ENCODE measurements at places on chromosomes 5 and 9. TPM values are rescaled to one million over a fixed set of nuclear protein-coding genes. Genes with fewer than 3 reads are reported as not detected.

Gene TAF11L10
- total RNA-seq = not detected

Gene RAB24
- 13.5 TPM for total RNA-seq

Gene MEF2C
- 13.0 TPM for total RNA-seq

Gene CCDC69
- total RNA-seq = 4.3 TPM

Gene SPATA31D4
- not detected for total RNA-seq

Gene RALGPS1
- total RNA-seq = 7.6 TPM

DNA sequence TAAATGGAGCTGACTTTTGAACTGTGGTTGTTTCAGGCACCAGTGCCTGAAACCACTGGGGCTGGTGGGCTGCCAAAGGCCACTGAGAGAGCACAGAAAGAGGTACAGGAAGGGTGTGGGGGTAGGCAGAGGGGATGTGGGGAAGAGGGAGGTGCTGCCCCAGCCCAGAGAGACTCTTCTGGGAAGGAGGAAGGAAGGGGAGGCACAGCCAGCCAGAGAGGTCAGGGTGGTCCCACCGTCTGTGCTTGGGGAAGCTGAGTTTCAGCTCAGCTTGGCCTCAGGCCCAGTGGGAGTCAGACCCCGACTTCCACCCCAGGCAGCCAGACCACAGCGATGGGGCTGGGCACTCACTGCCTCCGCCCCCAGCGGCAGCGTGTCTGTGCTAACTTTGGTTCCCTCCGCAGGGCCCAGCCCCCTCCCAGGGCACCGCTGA, 8.6 kb upstream of the PHYKPL start:
- no peak for DNase-seq

DNA sequence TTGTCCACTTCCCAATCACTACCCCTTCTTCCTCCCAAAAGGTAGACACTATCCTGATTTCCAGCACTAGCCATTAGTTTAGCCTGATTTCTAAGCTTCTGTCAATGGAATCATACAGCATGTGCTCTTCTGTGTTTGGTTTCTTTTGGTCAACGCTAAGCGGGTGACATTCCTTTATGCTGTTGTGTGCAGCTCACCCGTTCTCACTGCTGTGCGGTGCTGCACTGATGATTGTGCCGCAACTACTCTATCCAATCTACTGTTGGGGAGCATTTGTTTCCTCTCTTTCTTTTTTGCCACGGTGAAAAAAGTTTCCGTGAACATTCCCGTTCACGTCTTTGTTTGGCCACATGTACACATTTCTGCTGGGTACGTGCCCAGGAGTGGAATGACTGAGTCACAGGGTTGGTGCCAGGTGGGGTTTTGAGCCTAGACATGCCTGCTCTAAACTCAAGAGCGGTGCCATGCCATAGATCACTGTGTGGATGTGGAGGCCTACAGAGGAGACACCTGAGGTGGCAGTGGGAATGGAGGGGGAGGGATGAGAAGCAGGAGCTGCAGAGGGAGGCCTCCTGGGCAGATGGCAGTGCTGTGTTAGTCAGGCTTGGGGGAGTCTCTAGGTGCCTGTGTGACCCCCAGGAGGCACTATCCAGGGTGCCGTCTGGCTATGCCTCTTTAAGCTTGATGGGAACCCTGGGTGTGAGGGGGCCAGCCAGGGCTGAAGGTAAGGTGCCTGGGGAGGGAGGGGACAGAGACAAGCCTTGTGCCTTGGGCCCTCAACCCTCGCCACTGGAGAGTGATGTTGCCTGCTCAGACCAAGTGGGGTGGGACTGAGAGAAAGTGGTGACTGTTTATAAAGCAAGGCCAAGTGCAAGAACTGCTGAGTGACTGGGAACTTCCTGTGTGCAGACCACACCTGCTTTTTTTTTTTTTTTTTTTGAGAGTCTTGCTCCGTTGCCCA, 11.4 kb upstream of the ANKRD33B start:
- DNase-seq = peak; percentile 42
